CD4-positive, alpha-beta T cell treated with Interleukin-21 for 1 hour (primary cell): ENCODE measurements at places on chromosomes 7 and 10.

DNA sequence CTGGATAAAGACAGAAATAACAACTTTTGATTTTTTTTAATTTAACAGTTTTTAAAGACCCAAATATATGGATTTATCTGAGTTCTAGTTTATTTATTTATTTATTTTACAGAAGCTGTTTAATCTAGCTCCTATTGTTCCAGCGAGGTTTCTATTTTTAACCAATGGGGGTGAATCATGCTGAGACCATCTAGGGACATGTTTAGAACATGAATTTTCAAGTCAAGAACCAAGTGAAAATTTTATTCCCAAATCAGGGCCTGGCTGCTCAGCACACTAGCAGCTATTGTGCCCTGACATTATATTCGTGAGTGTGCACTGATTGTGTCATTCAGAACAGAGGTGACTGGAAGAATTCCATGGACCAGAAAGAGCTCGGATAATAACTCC is 24.6 kb upstream of the MPP7 start:
- DNase-seq = no peak

GRCh38 chr10:80322158-80322557 is 32.7 kb upstream of the MAT1A start:
- no peak for DNase-seq

DNA sequence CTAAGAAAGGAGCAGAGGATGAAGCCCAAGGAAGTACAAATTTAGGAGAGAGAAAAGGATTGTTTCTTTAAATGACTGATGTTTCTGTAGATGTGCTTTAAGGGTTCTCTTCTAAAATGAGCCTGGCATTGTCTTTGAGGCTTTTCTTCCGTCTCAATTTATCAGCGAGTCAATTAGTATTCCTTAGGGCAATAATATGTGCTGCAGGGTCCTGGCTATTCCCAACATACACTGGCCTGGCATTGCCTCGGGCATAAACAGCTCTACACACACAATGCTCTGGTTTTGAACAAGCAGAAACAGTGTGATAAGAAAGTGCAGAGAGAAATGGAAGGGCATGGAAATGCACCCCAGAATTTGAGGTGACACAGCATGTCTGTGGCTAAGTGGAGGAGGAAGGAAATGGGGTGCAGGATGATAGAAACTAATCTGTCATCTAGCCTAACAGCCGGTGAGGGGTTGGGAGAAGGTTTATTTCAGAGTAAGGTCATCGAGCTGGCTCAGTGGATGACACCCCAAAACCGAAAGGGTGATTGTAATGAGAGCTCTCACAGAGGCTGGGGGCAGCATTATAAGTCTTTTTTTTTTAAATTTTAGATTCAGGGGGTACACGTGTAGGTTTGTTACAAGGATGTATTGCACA is 67.5 kb upstream of the ARHGAP21 start:
- DNase-seq = no peak

- DNase-seq = no peak
These were observed 87.2 kb downstream of the PDE1C start for GRCh38 chr7:31982962-31983361.

- DNase-seq = no peak
These were observed 21.6 kb downstream of the IDE start for GRCh38 chr10:92552310-92552709.

DNA sequence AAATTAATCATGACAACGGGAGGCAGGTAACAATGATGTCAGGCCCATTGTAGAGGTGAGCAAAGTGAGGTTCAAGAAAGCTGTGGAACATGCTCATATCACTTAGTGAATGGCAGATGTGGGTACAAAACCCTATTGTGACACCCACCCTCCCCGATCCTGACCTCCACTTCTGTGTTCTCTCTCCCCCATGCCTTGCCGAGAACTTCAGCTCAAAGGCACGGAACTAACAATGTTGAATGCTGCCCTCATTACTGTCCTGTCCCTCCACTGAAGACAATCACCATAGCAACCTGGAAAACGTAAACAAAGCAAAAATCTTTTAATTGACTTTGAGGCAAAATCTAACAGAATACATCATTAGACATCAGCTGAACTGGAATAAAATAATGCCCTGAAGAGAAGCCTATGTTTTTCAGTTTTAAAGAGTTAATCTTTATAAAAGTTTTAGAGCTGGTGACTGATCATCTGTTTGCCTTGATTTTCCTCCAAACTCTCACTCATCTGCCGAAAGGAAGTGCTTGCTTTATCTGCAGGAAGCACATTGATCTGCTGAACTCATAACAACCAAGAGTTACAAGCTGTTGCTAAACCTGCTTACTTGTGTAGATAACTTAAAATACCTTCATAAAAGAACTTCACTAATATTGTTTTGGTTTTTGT is 133.6 kb downstream of the CUBN start:
- DNase-seq = peak; percentile 45

- DNase-seq = no peak
These were observed 59.6 kb upstream of the SEMA3E start for GRCh38 chr7:83708531-83708930.

- no peak for DNase-seq
These were observed 31.7 kb upstream of the DGKI start for GRCh38 chr7:137878333-137878961.

DNA sequence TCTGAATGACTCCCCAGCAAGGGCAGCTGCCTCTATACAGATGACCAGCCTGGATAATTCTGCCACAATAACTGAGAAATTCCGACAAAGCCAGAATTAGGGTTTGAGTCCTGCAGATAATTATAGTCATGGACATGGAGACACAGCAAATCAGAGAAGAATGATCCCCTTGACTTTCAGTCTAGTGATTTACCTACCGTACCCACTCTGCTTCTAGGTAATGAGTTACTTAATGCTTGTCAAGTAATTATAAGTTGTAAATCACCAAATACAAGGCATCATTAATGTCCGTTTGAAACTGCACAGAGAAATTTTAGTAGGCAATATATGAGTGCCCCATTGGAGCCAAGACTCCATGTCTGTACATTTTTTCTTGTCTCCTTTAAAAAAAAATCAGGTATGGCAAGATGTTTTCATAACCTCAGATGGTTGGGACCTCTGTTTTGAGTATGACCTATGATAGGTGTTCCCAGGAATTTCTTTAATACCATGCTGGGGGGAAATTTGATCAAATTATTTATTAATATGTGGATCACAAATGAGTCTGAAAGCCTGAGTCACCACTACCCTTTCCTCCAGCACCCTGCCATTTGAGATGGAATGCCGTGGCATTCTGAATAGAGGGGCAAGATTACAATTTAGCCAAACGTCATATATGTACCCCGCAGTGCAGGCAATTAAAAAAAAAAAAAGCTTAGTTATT is 5.5 kb upstream of the ARID5B start:
- DNase-seq = no peak

GRCh38 chr10:110336111-110336721 is 31.5 kb upstream of the SMNDC1 start:
- DNase-seq = no peak

GRCh38 chr7:30505174-30505697 is 607 bp upstream of the GGCT start:
- DNase-seq = no peak

- no peak for DNase-seq
These were observed 233.8 kb upstream of the PRKCQ start for GRCh38 chr10:6813856-6814255.

- DNase-seq = no peak
These were observed at the start of gene CYP2C8 for GRCh38 chr10:95069286-95069685. TSS of gene CYP2C8 (minus strand) at chr10:95069497. CDS start at chr10:95069402, 95 bp downstream.

GRCh38 chr7:74043523-74043951 is 15.6 kb downstream of the ELN start:
- DNase-seq = no peak

DNA sequence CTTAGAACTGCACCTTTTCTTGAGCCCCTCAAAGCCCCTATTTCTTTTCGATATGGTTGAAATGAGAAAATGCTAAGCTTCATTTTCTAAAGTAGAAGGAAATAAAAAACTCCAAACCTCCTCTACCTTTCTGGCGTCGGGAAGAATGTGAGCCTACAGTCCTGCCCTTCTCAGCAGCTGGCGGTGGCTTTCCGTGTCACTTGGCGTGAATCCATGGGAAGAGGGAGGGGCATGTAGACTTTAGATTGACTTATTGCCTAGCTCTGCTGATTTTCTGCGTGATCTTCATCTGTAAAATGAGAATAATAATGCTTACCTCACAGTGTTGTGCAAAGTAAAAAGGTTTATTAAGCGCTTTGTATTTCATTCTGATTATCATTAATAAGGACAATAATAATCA is 35.0 kb downstream of the PRR15 start:
- no peak for DNase-seq

DNA sequence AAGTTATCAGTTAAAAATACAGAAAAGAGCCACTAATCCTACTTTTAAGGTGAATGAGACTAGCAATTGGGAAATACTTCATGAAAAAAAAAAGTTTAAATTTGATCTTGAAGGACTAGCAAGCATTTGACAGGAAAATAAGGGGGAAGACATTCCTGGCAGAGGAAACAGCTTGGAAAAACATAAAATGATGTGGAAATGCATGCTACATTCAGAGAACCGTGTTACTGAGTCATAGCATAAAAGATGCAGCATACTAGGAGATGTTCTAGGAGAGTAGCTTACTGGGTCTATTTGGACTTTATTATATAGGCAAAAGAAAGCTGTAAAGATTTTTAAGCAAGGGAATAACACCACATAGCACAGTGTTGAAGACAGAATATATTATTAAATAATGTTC is 108.6 kb upstream of the COL1A2 start:
- DNase-seq = no peak

DNA sequence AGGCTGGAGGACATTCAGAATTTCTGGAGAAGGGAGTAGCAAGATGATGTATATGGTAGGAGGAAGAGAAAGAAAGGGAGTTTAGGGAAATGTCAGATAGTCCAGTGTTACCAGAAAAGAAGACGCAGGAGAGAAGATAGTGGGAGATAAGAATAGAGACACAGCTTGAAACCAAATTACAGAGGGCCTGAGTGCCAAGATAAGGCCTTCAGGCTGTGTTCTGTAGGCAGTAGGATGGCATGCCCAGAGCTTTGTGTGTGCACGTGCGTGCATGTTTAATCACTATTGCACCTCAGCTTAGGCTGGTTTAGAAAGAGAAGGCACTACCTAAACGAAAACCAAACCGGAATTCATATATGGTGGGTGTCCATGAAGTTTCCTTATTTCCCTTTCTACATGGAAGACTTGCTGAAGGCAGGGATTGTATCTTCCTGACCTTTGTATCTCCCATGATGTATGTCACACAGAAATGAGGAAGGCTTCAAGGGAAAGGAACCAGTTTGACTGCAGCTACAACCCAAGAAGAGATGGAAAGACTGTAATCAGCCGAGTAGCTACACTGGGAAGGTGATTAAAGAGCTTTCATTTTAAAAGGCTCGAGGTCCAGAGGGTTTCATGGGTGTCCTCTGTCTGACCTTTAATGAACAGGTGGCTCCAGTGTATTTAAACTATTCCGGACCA is 35.8 kb upstream of the BHLHA15 start:
- no peak for DNase-seq

DNA sequence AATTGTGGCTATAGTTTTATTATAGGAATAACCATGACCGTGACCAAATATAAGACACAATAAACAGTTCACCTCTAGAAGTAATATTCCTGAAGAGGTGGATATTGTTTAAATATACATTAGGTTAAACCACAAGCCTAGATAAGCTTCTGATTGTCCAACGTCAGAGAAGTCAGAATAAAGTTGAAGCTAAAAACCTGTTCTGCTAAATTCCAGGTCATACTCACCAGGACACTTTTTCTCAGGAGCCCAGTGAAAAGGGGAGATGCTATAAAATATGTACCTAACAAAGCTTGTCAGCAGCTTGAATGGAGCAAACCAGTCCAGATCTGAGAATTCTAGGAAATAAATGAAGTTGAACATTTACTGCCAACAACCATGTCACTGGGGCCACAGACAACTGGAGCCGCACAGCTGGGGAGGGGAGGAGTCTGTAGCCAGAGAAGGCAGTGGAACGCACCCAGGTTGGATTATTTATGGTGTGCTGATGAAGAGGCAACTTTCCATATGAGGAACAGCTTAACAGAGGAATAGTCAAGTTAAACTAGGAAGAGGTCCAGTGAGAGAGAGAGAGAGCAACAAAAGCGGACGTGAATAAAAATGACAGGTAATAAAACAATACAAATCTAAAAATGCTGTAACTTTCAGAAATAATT is 191.1 kb downstream of the ZNF438 start:
- no peak for DNase-seq

GRCh38 chr7:49150486-49150885 is 226.1 kb downstream of the CDC14C start:
- no peak for DNase-seq

DNA sequence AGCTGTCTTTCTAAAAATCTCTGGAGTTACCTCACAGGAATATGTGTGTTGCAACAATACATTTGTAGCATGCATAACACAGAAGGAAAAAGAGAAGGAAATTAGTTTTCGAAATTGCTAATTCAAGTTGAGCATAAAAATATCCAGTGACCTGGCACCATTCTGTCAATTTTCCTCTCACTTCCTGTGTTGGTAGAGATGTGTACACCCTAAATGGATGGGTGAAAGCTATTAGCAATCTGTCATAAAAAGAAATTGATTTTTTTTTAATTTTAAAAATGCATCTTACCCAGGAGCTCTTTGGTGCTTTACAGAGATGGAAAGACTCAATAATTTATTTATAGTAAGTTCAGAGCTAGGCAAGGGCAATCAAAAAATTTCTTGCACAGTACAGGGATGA is 333.3 kb upstream of the TMEM229A start:
- DNase-seq = no peak

- no peak for DNase-seq
These were observed 1.2 kb upstream of the PGAM2 start for GRCh38 chr7:44066494-44067063.

DNA sequence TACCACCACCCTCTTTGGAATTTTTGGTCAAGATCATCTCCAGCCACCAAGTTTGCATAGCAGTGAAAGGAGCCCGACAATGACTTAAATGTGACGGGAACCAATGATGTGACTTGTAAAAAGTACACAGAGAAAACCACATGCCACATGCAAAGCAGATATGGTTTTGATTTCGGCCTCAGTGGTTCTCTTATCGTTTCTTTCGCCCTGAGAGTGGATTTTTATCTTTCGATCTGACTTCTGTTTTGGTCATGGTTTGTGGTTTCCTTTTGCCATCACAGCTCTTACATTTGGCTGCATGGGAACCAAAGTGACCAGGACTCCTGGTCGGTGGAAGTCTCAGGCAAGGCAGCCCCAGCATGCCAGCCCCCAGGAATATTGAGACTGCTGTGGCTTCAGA is 31.5 kb downstream of the TCF7L2 start:
- peak; percentile 16 for DNase-seq

- peak; percentile 58 for DNase-seq
These were observed 383 bp downstream of the MARVELD1 start for GRCh38 chr10:97713826-97714400.
